Neuronal stem cell (in vitro differentiated cells): ENCODE measurements at places on chromosomes 11 and 22.

DNA sequence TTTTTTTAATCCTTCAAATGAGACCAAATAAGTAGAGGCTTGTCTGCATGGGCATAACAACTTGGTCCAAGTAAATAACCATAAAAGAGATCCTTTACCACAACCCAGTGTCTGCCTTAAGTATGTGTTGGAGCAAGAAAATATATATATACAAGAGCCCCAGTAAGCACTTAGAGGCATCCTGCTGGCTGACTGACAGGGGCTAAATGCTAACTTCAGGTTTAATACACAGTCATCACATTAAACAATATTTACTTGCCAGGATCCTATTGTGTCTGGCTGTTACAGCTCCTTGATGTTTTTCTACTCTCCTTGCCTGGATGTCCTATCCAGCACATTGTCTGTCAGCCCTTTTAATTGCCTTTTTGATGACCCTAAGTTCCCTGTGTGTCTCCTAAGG, 37.5 kb upstream of the MMP20 start:
- DNase-seq = no peak

GRCh38 chr11:74971424-74971823, 17.3 kb upstream of the NEU3 start:
- DNase-seq = no peak

DNA sequence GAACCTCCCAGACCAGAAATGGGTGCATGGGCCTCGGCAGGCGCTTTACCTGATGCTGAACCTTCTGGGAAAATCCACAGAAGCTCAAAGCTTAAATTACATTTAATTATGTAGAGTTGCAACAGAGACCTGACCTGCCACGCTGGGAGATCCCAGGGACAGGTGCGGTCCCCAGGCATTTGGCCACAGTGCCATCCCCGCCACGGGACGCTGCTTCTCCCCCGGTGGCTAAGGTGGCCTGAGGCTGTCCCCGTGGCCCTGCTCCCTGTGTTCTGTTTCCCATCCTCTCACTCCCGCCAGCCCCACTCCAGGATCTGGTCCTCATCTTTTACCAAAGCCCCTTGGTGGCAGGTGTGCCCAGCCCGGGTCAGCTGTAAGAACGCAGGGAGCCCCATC, 39.6 kb downstream of the GRAMD4 start:
- no peak for DNase-seq

DNA sequence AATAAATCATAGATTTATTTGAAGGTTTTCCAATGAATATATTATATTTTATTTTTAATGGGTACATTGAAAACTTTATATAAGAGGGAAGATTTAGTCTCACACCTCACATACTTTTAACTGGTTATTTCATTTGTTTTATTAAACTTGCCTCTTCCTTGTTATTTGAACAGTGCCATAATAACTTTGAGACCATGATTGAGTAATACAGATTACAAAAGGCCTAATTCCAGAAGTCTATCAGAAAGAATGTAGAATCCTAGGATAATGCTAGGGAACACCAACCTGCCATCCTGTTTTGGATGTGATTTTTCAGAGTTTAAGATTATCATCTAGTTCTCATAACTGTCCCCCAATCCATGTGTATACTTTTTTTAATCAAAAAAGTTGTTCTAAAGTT, 102.7 kb upstream of the BIRC3 start:
- DNase-seq = no peak

DNA sequence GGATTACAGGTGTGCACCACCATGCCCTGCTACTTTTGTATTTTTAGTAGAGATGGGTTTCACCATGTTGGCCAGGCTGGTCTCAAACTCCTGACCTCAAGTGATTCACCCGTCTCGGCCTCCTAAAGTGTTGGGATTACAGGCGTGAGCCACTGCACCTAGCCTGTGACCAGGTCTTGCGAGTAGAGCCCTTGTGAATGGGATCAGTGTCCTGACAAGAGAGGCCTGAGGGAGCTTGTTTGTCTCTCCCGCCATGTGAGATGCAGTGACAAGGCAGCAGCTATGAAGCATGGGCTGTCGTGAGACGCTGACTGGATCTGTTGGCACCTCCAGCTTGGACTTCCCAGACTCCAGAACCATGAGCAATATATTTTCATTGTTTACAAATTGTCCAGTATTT, 69.3 kb downstream of the LRRC32 start:
- no peak for DNase-seq

- no peak for DNase-seq
These were observed 154.9 kb upstream of the DDI1 start for GRCh38 chr11:103881584-103881983.

GRCh38 chr22:41178425-41178975, 26.6 kb upstream of the L3MBTL2 start:
- no peak for DNase-seq

- no peak for DNase-seq
These were observed 18.2 kb downstream of the ADM start for GRCh38 chr11:10322830-10323792.

DNA sequence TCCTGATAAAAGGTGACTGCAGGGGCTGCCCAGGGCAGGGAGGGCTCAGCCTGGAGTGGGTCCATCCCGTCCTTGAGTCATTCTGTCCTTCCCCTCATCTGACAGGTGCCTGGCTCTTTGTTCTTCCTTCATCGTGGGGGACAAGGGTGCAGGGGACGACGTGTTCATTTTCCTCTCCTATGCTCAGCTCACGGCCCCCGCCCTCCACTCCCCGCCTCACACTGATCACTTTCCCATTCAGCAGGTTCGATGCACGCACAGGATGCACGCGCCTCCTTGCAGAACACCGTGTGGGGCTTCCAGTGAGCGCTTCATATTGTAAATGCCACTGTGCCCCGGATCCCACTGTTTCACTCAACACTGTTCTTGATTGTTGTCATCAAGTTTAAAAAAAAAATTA, 32.7 kb upstream of the SHANK2 start:
- DNase-seq = no peak

DNA sequence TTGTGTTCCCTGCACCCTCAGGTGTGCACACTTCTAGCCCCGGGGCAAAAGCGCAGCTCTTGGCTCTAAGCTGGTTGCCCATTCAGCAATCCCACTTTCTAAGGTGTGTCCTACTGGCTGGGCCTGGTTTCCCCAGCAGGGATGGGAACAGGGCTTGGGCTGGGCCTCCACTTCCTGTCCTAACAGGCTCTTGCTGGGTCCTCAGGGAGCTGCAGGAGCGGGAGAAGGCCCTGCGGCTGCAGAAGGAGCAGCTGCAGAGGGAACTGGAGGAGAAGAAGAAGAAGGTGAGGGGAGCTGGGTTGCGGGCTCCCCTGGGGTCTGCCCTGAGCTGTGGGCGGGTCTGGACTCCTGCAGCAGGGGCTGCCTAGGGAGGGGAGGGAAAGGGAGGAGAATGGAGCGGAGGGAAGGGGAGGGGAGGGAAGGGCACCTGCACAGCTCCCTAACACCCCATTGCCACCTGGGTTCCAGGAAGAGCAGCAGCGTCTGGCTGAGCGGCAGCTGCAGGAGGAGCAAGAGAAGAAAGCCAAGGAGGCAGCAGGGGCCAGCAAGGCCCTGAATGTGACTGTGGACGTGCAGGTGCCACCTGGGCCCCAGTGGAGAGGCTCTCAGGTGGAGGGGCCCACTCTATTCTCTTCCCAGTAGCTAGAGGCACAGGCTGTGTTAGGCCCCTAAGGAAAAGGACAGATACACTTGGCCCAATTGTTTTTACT, 24.6 kb downstream of the INCENP start:
- DNase-seq = no peak

GRCh38 chr22:40418366-40419201, 48.2 kb downstream of the SGSM3 start:
- no peak for DNase-seq

DNA sequence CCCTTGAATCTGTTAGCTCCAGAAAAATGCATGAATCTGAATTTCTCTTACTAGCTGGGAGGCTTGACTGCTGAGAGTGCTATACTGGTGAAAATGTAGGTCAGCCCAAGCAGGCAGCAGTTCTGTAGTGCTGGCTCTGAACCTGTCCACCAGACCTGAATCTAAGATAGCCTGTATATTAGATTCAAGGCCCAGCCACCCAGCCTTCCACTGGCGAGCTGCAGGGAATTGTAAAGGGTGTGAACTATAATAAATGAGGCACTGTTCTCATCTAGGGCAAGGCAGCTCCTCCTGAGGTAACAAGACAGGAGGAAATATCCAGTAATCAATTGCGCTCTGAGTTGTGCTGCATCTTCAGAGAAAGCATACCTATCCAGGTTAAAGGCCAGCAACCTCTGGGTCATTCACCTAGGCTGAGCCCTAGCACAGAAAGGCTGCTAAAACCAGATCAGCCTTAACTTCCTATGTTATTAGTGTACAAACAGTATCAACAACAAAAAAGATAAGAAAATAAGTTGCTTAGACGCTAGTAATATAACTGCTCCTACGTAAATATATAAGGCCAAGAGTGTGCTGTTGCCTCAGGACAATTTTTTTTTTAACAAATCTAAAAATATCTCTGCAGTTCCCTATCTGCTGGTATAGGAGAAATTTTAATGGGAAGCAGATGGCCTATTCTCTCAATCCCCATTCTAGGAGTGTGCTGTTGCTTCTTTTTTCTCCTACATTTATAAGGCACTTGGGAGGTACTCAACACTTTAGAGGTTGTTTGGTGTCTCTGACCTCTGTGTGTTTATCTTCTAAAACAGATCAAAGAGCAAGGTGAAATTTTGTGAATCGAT, 63.0 kb downstream of the RELT start:
- DNase-seq = no peak

- DNase-seq = no peak
These were observed 6.7 kb upstream of the ARL14EP start for GRCh38 chr11:30316237-30316636.

DNA sequence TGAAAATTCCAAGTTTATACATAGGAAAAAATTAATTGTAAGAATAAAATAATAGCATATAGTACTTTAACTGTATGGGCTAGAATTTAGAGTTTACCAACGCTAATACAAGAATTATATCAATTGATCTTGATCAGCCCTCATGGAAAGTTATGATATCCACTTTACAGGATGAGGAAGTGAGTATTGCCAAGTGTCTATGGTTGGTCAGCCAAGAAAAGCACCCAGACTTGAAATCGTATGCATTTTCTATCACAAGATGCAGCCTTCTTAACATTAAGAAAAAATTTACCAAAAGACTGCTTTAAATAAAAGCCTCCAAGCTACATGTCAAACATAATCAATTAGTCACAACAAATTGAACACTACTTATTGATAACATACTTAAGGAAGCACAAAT, 53.0 kb downstream of the DDI1 start:
- no peak for DNase-seq

DNA sequence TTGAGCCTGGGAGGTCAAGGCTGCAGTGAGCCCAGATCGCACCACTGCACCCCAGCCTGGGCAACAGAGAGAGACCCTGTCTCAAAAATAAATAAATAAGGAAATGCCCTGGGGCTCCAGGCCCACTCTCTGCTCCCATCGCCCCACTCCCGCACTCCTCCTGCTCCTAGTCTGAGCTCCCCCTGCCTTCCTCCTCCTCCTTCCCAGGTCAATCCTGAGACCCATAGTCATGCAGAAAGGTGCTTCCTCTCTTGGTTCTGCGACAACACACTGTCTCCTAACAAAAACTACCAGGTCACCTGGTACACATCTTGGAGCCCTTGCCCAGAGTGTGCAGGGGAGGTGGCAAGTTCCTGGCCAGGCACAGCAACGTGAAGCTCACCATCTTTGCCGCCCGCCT, 6.9 kb upstream of the APOBEC3G start:
- DNase-seq = no peak

DNA sequence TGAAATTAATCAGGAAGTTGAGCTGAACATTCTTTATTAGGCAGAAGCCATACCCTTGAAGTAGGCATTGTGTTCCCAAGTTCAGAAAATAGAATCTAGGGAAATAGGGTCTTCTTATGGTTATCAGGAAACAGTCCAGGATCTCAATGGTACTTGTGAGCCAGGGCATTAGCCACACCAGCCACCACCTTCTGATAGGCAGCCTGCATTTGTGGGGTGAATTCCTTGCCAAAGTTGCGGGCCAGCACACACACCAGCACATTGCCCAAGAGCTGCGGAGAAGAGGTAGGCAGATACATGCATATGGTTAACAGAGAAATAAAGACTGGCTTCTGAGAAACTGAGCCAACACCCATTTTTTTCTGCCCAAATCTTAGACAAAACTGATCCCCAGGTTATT, 1.5 kb downstream of the HBD start:
- no peak for DNase-seq

DNA sequence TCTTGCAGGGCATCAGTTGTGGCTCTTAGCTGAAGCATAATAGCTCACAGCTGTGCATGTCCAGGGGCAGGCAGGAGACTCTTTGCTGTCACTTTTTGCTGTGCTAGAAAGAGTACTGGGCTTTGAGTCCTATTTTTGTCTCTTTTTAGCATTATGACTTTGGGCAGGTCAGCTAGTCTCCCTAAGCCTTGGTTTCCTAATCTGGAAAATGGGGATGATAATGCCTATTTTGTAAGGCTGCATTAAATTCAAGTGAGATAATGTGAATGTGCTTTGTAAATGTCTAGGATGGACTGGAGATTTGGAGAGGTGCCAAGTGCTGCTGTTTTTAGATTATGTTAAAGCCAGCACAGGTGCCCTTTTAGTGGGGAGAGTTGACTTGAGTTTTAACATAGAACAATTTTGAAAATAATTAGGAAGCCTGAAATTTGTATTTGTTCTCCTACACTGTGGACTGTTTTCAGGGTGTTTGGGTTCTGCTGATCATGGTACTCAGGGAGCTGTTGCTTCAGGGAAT, 19.1 kb downstream of the CABIN1 start:
- DNase-seq = no peak

- no peak for DNase-seq
These were observed 302.6 kb downstream of the KIRREL3 start for GRCh38 chr11:126697936-126698335.
